ENCODE measurements at places on chromosomes 1 and 21.

- no peak for DNase-seq
Observed at GRCh38 chr1:21586222-21586621, 77.0 kb downstream of the ALPL start.

DNA sequence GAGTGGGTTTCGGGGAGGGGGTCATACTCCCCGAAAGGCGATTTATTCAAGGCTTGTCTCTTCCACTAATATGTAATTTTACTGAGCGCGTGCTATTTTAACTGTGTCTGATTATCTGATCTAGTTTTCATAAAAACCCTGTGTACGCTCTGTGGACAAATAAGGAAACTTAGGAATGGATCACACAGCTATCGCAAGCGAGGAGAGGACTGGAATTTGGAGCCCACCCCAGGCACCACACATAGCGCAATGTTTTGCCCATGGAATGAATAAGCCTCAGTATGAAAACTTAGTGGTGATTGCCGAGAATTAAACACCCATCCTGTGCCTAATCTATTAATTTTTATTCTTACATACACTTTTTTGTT, 9.8 kb upstream of the RAB42 start:
- no peak for DNase-seq

DNA sequence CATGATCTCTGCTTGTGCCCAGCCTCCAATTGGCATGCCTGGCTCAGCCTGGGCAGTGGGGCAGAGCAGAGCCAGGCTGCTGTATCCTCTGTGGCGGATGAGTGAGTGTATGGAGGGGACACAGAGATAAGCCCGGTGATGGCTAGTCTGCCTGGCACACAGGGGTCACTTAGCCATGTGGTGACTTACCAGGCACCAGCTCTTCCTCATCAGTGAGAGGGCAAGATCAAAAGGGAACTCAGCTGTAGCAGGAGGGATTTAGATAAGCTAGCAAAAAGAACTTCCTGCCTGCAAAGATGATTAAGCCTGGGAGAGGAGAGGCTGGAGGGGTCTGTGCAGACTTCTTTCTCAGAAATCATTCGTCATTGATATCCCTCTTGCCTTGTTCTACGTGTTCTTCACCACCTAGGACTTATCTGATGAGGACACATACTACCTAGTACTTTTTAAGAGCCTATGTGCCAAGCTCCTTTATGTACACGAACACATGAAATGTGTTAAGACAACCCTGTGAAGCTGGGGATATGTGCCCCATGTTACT, 7.9 kb downstream of the KIF21B start:
- DNase-seq = no peak

DNA sequence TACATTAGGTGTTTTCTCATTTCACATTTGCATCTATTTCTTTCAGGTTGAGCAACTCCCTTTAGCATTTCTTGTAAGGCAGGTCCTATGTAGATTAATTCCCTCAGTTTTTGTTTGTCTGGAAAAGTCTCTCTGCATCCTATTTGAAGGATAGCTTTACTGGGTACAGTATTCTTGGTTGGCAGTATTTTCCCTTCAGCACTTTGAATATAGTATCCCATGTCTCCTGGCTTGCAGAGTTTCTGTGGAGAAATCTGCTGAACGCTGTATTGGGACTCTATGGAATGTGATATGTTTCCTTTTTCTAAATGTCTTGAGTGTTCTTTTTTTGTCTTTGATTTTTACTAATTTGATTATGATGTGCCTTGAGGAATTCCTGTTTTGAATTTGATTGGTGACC, 28.9 kb upstream of the FAM163A start:
- DNase-seq = no peak

DNA sequence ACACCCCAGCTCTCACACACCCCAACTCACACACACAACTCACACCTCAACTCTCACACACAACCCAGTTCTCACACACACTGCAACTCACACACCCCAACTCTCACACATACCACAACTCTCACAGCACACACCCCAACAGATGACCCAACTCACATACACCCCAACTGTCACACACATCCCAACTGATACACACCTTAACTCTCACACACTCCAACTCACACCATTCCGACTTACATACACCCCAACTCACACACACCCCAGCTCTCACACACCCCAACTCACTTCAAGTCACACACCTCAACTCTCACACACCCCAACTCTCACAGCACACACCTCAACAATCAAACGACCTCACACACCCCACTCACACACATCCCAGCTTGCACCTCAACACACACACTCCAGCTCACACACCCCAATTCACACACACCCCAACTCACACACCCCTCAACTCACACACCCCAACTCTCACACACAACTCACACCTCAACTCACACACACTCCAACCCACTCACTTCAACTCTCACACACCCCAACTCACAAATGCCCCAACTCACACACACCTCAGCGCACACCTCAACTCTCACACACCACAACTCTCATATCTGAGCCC, 66.3 kb downstream of the SETD4 start:
- no peak for DNase-seq

- no peak for DNase-seq
Observed at GRCh38 chr1:7334475-7335035, 436.5 kb upstream of the VAMP3 start.

DNA sequence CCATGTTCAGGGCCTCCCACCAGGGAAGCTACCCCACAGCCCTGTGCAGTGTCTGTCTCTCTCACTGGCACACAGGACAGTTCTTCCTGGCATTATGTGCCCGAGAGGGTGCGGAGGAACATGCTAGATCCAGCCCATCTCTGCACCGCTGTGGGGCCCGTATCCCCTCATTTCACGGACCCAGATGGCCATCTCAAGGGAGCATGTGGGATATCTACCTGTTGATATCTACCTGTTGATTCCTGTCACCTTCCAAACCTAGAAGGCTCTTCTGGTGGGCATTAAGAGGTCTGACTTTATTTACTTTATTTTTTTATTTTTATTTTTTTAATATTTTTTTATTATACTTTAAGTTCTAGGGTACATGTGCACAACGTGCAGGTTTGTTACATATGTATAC, 11.7 kb downstream of the PIK3CD start:
- DNase-seq = no peak
